NCI-H2081 treated with DMSO at 0.1 percent for 48 hours (cell line): ENCODE measurements at places on chromosomes 6 and 20.

GRCh38 chr6:11804135-11804534 is 25.5 kb upstream of the ADTRP start:
- no peak for DNase-seq

- no peak for DNase-seq
Measured at GRCh38 chr6:69783108-69783507, 13.7 kb downstream of the LMBRD1 start.

GRCh38 chr6:143575440-143575839 is 63.9 kb upstream of the FUCA2 start:
- DNase-seq: peak; percentile 27

DNA sequence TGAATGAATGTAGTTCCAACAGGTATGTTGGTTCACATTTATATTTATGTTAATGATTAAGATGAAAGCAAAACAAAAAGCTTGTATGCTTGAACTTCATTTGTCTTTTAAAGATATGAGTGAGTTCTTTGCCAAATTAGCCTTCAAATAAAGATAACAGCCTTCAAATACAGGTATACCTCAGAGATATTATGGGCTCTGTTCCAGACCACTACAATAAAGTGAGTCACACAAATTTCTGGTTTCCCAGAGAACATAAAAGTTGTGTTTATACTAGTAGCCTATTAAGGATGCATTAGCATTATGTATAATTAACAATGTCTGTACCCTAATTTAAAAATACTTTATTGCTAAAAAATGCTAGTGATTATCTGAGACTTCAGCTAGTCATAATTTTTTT is 245.3 kb upstream of the MAN1A1 start:
- no peak for DNase-seq

- no peak for DNase-seq
Measured at GRCh38 chr20:64104667-64105451, 2.5 kb downstream of the NPBWR2 start.

- DNase-seq: no peak
Measured at GRCh38 chr6:250676-251075, 41.6 kb upstream of the DUSP22 start.

GRCh38 chr6:136249336-136249735 is 775 bp downstream of the MTFR2 start:
- no peak for DNase-seq

DNA sequence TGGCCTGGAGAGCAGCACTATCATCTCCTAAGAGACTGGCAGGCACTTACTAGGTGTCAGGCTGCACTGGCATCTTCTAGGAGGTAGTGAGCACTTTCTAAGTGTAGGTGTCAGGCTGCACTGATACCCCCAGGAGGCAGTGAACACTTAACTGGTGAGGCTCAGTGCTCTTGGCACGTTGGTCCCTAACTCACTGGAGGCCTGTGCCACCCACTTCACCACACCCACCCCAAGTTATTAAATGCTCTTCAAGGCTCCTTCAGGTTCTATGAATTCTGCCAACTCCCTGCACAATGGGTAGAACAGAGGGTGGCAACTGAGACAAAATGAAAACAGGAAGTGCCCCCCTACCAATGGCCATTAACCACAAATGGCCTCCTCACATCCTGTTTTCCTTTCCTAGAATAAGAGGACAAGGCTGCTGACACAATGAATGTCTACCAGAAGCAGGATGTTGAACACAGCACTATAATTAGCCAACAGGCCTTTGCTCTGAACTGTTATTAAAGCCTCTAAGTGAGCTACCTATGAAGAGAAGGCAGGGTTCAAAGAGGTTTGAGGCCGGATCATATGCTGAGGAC is 29.4 kb downstream of the NCOA5 start:
- DNase-seq: peak; percentile 88

- DNase-seq: no peak
Measured at GRCh38 chr20:35820715-35821114, 48.9 kb downstream of the PHF20 start.

GRCh38 chr6:4844108-4844507 is 67.9 kb downstream of the CDYL start:
- no peak for DNase-seq

DNA sequence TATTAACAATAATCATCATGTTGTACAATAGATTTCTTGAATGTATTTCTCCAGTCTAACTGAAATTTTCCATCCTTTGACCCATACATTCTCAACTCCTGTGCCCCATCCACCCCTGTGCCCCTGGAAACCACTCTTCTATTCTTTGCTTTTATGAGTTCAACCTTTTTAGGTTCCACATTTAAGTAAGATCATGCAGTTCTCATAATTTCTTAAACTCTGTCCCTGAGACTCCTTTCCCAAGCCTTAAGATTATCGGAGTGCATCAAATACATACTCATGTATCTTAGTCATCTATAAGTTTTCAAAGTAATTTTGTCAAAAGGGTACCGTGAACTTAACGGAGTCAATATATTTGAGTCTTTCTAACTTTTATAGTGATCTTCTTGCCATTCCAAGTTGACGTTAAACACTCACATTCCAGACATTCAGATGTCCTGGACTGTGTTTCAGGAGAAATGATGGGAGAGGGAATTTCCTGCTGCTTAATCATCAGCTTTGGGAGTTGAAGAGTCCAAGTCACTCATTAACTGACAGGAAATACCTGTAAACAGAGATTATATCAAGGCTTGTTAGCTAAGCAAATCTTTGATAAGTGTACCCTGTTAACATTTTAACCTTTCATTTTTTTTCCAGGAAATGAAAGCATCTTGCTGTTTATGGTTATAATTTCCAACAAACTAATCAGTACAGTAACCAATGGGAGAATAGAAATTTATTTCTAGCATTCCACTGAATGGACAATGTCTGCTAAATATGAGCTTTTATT is 73.3 kb downstream of the ADGRG6 start:
- no peak for DNase-seq

DNA sequence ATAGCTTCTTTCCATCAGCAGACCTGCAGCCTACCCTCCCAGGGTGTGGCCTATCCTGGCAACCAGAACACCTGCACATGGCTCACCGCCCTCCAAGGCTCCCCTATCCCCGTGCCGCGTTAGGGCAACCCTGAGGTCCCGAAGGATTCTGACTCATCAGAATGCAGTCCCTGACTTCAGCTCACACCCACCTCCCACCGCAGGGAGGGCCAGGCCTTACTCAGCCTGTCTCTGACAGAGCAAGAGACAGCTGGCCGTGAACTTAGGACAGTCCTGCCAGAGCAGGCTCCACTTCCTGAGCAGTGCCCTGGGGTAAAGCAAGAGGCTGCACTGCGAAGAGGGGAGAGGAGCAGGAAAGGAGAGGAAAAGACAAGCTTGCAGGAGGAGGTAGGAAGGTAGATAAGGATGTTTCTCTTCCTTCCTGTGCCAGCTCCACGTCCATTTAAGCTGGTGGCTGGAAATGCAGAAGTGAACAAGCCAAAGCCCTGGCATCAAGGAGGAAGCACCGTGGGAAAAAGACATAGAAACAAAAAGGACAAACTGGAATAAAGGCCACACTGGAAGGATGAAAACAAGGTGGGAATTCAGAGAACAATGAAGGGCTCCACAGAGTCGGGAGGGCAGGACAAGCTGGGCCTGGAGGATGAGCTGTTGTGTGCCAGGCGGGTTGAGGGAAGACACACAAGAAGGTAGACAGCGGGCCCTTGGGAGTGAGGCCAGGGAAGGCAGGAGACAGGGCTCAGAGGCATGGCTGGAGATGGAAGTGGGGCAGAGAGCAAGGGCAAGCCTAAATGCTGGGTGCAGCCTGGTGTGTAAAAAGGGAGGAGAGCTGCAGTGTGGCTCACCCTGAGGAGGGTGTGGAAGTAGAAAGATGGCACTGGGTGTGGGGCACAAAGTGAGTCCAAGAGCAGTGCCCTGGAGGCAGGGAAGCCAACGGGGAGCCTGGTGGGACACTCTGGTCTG is 102.7 kb downstream of the SLC23A2 start:
- no peak for DNase-seq

DNA sequence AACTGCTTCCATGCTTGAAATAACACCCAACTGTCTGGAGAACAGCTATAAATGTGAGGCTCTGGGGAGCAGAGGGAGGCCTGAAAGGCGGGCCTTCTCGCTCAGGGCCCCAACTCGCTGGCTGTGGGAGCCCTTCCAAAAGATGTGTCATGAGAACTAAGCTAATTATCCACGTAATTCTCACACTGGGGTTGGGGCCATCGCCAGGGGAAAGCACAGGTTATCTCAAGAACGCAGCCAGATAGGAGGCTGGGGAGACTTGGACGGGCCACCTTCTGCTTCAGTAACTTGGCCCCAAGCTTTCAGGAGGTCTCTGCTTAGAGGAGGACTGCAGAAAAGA is 1.6 kb downstream of the PXDC1 start:
- no peak for DNase-seq

- no peak for DNase-seq
Measured at GRCh38 chr6:39296745-39297640, 17.2 kb downstream of the KCNK17 start.

DNA sequence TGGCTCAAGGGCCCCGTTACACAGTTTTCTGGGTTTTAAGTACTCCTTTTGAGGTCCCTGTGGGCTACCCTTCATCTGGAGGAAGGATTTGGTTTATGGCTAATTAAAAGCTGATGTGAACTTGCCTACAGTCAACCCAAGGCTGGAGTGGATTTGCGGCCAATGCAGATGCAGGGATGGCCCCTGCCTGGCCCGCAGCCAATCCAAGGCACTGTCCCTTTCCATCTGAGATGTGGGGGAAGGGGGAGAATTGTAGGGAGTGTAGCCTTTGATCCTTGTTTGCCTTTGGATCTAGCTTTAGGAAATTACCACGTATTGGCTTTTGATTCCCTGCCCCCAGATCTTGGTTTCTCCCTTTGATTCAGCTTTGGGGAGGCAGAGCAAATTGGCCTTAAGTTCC is 128.0 kb upstream of the GGTLC1 start:
- DNase-seq: no peak

- peak; percentile 34 for DNase-seq
Measured at GRCh38 chr20:10861619-10862018, 187.8 kb upstream of the JAG1 start.

DNA sequence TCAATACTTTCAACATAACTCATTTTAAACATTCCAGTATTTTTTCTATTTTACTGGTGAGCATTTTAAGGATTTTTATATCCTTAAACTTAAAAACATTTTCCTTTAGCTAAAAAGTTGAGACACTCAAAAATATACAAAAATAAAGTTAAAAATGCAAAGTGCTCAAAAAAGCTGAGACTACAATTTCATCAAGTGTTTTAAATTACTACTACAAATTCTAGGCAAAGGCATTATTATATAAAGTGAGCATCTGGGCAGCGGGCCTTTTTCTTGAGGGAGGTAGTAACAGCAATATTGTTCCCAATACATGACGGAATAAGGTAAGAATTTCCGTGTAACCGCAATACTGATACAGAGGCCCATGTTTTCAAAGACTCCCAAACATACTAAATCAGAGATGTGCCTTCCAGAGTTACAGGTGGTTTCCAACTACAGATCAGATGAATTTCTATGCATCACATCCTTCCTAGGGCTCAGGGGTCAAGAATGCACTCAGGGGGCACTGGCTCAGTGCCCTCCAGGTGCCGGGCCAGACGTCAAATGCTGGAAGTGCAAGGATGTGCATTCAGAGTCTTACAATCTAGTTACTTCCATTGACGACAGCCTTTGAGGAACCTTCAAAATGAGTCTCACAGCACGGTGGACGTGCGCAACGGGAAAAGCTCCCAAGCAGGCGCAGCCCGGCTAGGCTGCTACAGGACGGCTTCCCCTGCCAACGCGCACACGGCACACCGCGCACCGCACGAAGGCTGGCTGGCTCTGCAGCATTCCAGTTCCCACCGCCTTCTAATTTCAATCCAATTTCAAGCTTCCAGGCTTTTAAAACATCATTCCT is 1.7 kb downstream of the PHF10 start:
- no peak for DNase-seq

GRCh38 chr6:79065232-79065631 is 12.8 kb downstream of the PHIP start:
- no peak for DNase-seq
